H9 (cell line): ENCODE measurements at places on chromosomes 5 and 9. TPM values are rescaled to one million over a fixed set of nuclear protein-coding genes. Genes with fewer than 3 reads are reported as not detected.

- no peak overlapping the region for H3K27ac ChIP-seq
- no peak for DNase-seq
- no peaks in the 10 kb centered on the region for H3K4me1 ChIP-seq
- H3K27me3 ChIP-seq: no peaks in the 10 kb centered on the region
Measured at GRCh38 chr5:111950660-111951059, 193.7 kb upstream of the NREP start.

PCDH12 gene
- total RNA-seq: not detected in 2 replicates

DNA sequence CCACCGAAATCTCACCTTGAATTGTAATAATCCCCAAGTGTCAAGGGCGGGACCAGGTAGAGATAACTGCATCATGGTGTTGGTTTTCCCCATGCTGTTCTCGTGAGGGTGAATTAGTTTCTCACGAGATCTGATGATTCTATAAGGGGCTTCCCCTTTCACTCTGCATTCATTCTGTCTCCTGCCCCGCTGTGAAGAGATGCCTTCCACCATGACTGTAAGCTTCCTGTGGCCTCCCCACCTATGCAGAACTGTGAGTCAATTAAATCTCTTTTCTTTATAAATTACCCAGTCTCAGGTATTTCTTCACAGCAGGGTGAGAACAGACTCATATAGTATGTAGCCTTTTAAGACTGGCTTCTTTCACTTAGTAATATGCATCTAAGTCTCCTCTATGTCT lies 128.1 kb upstream of the NR5A1 start:
- H3K4me3 ChIP-seq: no peak overlapping the region
- no peaks in the 10 kb centered on the region for H3K27me3 ChIP-seq
- peaks cover 7% of the 10 kb centered on the region; the same call in 1 of the 2 replicates for H3K36me3 ChIP-seq
- no peak for DNase-seq
- H3K27ac ChIP-seq: no peak overlapping the region
- no peaks in the 10 kb centered on the region for H3K4me1 ChIP-seq

DNA sequence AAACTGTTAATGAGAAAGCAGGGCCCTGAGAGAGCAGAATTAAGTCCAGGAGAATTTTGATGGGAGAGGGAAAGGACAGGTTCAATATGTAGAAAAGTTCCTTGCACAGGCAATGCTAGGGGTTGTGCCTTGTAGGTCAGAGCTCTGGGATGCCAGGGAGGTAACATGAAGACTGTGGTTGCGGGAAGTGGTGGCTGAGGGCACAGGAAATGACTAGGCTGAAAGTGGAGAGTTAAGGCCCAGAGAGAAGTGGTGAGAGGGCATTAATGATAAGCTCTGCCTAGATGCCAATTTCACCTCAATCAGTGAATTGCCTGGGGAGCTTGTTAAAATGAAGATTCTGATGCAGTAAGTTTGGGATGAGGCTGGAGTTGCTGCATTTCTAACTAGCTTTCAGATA lies 31.5 kb upstream of the PPP3R2 start:
- no peak overlapping the region for H3K4me3 ChIP-seq
- no peaks in the 10 kb centered on the region for H3K27me3 ChIP-seq
- H3K4me1 ChIP-seq: 0 out of 2 replicates have a peak, but pooled peaks cover 1% of the 10 kb centered on the region
- DNase-seq: no peak

GRCh38 chr9:106798016-106798799 lies 64.8 kb upstream of the ZNF462 start:
- no peak overlapping the region for H3K27ac ChIP-seq
- DNase-seq: no peak
- no peak overlapping the region for H3K4me3 ChIP-seq
- H3K4me1 ChIP-seq: no peaks in the 10 kb centered on the region

DNA sequence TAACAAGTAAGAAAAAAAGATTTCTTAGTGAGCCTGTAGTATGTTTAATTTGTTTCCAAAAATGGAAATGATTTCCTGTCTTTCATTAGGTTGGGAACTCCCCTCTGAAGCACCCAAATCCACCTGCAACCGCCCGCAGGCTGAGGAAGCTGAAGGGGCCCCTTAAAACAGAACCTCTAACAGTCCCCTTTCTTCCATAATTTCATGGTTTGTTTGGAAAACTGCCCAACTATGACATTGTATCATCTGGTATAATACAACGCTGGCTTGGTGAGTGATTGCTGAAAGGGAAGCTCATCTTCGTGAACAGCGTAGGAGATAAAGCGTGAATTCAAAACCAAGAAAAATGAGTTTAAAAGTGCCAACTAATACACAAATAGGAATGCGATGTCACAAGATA lies 215.5 kb downstream of the FSTL4 start:
- H3K27ac ChIP-seq: no peak overlapping the region
- no peaks in the 10 kb centered on the region for H3K27me3 ChIP-seq
- peaks cover 3% of the 10 kb centered on the region; the same call in 1 of the 2 replicates for H3K36me3 ChIP-seq

GRCh38 chr5:150512368-150512747 lies 4.4 kb downstream of the NDST1 start:
- H3K4me1 ChIP-seq: peaks cover 3% of the 10 kb centered on the region; the same call in 1 of the 2 replicates
- H3K4me3 ChIP-seq: no peak overlapping the region
- H3K27ac ChIP-seq: no peak overlapping the region
- DNase-seq: no peak
- no peaks in the 10 kb centered on the region for H3K27me3 ChIP-seq

GRCh38 chr9:137741330-137741729 lies 122.5 kb downstream of the EHMT1 start:
- no peak for DNase-seq
- no peak overlapping the region for H3K27ac ChIP-seq
- no peaks in the 10 kb centered on the region; the same call in 1 of the 2 replicates for H3K27me3 ChIP-seq
- H3K36me3 ChIP-seq: peaks cover 54% of the 10 kb centered on the region

PAPPA gene
- total RNA-seq: 0.17 and 0.29 TPM in 2 replicates

DNA sequence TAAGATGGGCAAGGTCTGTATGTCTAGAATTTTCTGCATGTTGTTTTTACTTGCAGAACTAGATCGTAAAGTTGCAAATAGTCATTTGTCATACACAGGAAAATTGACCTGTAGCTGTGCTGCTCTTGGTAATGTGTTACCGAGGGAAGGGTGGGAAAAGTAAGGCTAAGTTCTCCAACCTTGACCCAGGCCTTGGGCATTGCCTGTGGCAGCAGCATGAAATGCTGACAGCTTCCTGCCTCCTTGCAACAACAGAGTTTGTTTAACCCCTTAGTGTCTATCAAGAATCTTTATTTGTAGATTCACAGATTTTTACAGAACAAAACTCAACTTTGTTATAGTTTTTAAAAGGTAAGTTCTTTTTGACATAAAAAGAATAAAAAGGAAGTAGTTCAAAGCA lies 48.3 kb downstream of the ERCC6L2 start:
- no peaks in the 10 kb centered on the region for H3K4me1 ChIP-seq
- no peak overlapping the region for H3K27ac ChIP-seq
- peaks cover 51% of the 10 kb centered on the region for H3K36me3 ChIP-seq
- no peak for DNase-seq

DNA sequence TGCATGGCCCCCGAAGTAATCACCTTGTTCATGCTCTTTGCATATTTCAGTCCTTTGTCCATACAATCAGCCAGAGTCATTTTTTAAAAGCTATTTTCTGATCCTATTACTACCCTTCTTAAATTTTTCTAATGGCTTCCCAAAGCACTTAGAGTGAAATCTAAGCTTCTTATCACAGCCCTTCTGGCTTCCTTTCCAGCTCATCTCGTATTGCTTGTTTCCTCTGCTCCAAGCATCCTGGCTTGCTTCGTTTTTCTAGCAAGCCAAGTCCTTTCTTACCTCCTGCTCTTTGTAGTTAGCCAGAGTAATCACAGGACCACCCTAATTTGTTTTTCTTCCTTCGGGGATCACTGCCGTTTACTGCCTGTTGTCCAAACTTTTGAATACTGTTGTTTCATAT lies 453.3 kb downstream of the KIF4B start:
- no peaks in the 10 kb centered on the region for H3K36me3 ChIP-seq
- no peak overlapping the region for H3K4me3 ChIP-seq
- no peak overlapping the region for H3K27ac ChIP-seq
- no peaks in the 10 kb centered on the region for H3K4me1 ChIP-seq

DNA sequence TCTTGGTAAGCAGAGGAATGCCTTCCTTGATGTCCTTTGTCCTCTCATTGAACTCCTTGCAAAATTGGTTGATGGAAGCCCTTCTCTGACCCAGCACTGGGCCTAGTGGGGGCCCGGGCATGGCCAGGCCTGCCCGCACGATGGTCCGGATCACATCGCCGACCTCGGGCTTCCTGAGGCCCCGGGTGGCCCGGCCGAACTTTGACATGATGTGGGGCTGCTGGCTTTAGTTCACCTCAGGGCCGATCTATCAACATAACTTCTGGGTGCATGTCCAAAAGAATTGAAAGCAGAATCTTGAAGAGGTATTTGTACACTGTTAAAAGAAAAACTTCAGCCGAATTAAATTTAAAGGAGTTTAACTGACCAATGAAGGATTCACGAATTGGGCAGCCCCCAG lies 24.1 kb upstream of the GNPDA1 start:
- no peak overlapping the region for H3K4me3 ChIP-seq
- H3K27me3 ChIP-seq: no peaks in the 10 kb centered on the region
- no peak for DNase-seq
- no peaks in the 10 kb centered on the region for H3K36me3 ChIP-seq
- H3K4me1 ChIP-seq: no peaks in the 10 kb centered on the region

SYK gene
- 7.9 and 8.0 TPM in 2 replicates for total RNA-seq

- H3K4me1 ChIP-seq: no peaks in the 10 kb centered on the region
- no peaks in the 10 kb centered on the region for H3K27me3 ChIP-seq
Measured at GRCh38 chr5:174371600-174372094, 326.1 kb downstream of the NSG2 start.

PGM5 gene
- total RNA-seq: not detected in 2 replicates

DNA sequence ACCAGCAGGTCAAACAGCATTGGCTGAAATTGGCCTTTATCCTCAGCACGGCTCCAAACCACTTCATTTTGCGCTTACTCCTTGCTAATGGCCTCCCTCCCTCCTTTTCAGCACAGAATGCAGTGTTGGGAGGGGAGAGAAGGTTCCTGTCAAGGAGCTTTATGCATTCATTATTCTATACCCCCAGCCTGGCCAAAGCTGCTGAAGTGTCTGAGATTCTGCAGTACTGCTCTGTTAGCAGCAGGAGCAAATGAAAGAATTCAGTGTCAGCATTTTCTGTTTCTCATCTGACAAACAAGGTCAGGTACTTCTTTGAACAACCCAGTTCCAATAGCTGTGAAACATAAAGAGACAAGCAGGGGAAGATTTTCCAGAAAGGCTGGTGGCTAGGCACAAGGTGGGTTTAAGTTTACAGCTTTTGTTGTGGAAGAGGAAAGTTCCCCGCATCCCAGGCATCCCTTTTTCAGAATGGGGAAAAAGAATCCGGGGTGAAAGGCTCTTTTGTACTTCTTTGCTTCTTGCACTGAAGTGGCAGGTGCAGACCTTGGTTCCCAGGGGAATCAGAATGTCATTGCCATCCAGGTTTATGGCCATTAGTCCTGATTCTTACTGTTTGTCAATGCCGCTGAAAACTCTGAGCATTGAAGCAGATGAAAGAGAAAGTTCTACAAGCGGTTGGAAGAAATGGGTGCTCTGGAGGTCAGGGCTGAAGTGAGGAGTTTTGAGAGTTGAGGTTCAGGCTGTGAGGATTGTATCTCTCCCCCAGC lies 109.3 kb upstream of the APC start:
- no peaks in the 10 kb centered on the region for H3K27me3 ChIP-seq
- peak overlapping the region; percentile 41; the same call in 1 of the 3 replicates for H3K4me3 ChIP-seq
- no peak overlapping the region for H3K27ac ChIP-seq
- peaks cover 2% of the 10 kb centered on the region; the same call in 1 of the 2 replicates for H3K4me1 ChIP-seq

TEX53 gene
- total RNA-seq: not detected in 2 replicates

GRCh38 chr5:116035123-116035522 lies 2.9 kb downstream of the ARL14EPL start:
- H3K27me3 ChIP-seq: no peaks in the 10 kb centered on the region
- no peak overlapping the region for H3K27ac ChIP-seq
- H3K36me3 ChIP-seq: no peaks in the 10 kb centered on the region; the same call in 2 of the 3 replicates
- no peaks in the 10 kb centered on the region; the same call in 1 of the 2 replicates for H3K4me1 ChIP-seq
- no peak for DNase-seq
- H3K4me3 ChIP-seq: no peak overlapping the region

DNA sequence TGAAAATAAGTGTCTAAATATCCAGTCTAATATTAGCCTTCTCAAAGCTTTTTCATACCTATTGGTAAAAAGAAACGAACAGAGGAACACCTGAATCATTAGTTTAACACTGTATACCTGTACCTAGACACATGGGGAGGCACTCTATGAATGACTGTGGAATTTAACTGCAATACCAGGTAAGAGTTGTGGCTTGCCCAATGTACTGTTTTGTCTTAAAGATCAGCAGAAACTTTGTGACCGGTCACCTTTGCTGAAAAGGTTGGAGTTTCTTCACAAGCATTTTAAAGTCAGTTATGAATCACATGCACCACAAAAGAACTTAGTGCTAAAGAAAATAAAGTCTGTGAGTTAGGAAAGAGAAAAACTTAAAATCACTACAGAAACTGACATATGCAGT lies 2.4 kb downstream of the PGGT1B start:
- DNase-seq: no peak
- H3K36me3 ChIP-seq: no peaks in the 10 kb centered on the region; the same call in 2 of the 3 replicates

SHISAL2B gene
- 5.0 and 5.4 TPM in 2 replicates for total RNA-seq
